Stimulated activated effector memory CD8-positive, alpha-beta T cell treated with anti-CD3 and anti-CD28 coated beads, Interleukin-12 subunit alpha, Interleukin-12 subunit beta, amount 100 ng/mL, for 72 hours (primary cell): ENCODE measurements at places on chromosomes 7 and 10.

DNA sequence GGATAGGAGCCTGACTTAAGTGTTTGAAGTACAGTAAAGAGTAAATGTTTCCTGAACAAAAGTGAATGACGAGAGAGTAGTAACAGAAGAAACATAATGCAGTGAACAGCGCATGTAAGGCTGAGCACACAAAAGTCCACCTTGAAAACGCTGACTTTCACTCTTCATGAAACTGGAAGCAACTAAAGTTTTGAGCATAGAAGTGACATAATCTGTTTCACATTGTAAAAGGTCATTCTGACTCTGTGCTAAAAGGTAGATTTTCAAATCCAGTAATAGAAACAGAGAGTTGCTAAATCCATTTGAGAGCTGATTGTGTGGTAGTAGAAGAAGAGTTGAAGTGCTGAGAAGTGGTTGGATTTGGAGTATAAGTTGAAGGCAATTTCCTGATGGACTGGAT is 1037.0 kb downstream of the CNTNAP2 start:
- no peak for DNase-seq

GRCh38 chr7:19209166-19209696 is 64.0 kb upstream of the FERD3L start:
- DNase-seq, result no peak

GRCh38 chr7:44969049-44969700 is 9.6 kb downstream of the MYO1G start:
- DNase-seq, result no peak

GRCh38 chr7:98892609-98893008 is 14.3 kb downstream of the TRRAP start:
- DNase-seq, result no peak

DNA sequence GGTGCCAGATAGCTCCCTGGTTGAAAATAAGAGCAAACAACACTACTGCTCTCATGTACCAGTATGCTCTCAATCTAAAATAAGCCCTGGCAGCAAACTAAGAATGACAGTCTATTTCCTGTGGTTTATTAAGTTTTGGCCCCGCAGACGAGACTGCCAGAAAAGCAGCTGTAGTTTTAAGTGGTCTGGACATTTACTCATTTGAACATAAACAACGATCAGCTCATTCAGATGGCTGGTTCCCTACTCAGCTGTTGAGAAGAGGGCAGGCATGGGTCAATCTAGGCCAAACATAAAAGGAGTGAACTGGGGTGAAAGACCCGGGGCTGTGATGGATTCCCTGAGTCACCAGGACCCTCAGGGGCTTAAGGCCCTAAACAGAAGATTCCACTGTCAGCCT is 4.5 kb downstream of the TRIL start:
- no peak for DNase-seq

GRCh38 chr10:79322616-79323543 is 24.4 kb upstream of the PPIF start:
- DNase-seq, result peak; percentile 89

- DNase-seq, result no peak
Observed at GRCh38 chr10:35316218-35316967, 19.9 kb upstream of the CCNY start.

DNA sequence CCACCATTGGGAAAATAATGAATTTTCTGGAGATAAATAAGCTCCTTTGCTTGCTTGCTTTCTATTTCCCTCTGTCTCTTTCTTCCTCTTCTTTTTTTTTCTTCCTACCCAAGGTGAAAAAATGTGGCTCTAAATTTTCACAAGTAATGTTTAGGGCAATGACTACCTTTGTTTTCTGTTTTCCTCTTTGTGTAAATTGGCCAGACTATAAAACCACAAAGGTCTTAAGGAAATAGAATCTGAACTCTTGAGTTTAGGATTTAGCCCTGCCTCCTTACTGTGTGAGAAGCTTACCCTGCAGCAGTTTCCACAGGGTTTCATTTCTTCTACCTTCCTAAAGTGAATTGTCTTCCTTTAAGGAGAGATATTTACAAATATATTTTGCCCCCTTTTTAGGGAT is 330.4 kb downstream of the ARL4A start:
- DNase-seq, result no peak

- DNase-seq, result no peak
Observed at GRCh38 chr7:85426487-85426960, 239.7 kb upstream of the SEMA3D start.
